HEK293T (cell line): ENCODE measurements at places on chromosomes 11 and 22.

DNA sequence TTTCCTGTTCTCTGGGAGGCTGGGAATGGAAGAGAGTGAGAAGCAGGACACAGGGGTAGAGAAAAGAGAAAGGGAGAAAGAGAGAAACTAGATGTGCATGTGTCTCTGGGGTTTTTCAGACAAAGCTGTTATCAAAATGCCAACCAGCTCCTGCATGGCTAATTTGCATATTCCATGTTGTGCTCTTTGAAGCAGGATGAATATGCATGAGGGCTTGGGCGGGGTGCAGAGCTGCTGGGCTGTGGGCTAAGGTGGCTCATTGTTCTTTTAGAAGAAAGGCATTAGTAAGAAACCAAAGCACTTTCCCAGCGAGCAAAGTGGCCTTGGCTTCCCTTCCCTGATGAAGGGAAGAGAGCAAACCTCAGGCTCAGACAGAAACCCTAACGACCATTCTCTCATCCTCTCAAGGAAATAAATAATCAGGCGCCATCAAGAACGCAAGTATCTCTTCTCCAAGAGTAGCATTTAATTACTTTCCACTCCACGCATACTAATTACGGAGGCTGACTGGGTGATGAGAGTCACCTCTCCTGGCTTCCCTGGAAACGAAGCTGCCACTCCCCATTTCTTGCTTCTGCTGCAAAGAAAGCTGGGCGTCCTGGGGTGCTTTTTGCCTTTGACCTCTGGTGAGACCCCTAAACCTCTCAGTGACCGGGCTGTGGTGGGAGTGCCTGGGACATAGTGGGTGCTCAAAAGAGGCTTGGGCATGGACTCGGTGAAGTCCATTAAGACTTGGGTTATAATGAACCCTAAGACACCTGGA, 54.2 kb downstream of the FEZ1 start:
- DNase-seq, result no peak

GRCh38 chr11:116615211-116615865, 157.4 kb downstream of the BUD13 start:
- DNase-seq, result no peak

DNA sequence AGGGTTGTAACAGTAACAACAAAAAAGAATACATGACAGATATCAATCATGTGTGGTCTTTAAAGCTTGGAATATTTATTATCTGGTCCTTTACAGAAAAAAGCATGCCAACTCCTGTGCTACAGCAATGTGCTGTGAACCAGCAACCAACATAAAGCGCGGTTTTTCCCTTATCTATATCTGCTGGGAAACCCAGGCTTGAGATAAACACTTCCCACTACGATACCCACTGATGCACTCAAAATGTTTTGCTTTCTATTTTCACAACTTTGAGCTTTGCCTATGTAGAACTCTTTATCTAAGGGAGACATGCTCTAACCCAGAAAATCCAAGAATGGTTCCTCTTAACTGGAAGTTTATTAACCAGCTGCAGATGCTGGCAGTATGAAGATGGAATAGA, 19.0 kb downstream of the ZBED5 start:
- no peak for DNase-seq

DNA sequence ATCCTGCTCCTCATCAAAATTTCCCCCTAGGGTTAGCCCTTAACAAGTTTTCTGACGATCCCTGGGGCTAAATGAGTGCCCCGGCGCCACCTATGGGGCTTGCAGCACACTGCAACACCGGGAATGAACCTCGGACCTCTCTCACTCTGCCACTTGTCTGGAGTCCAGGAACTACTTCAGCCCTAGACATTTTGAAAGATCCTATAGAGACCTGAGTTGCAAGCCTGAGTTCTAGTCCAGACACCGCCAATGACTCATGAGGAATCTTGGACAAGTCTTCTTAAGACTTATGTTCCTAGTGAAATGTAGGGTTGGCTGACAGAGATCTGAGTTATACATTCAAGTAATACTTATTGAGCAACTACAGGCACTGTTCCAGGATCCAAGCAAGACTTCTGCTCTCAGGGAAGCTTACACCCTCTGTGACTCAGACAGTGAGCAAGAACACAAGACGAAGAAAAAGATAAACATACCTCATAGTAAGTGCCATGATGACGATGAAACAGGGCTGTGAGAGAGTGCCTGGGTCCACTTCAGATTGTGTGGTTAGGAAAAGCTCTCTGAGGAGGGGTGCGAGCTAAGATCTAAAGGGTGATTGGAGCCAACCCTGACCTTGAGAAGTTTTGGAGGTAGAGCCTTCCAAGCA, 10.2 kb upstream of the STK33 start:
- DNase-seq, result peak; percentile 76

GRCh38 chr22:32880061-32880460, 78.6 kb downstream of the TIMP3 start:
- DNase-seq, result no peak

DNA sequence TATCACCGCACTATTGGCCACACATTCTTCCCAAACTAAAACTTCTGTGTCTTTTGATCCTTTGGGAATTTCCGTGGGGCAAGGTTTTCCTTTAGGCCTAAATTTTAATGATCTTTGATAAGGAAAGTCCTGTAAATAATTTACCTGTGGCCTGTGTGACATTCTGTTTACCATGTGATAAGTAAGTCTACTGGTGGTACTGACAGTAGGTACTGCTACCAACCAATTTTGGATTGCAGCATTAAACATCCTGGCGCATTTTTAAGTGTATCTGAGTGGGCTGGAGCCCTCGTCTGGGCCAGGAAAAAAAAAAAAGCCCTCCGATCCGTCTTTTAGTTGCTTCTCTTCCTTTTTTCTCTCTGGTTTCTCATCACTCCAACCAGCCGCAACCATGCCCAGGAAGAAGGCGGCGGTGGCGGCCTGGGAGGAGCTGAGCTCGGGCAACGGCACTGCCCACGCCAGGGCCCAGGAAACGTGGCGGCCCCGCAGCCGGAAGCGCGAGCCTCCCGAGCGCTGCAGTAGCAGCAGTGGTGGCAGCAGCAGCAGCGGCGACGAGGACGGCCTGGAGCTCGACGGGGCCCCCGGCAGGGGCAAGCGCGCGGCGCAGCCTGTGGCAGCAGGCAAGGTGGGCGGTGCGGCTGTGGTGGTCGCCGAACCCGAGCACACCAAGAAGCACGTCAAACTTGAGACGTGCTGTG, 33.6 kb downstream of the ASRGL1 start:
- no peak for DNase-seq

GRCh38 chr11:79834015-79834414, 393.2 kb upstream of the TENM4 start:
- DNase-seq, result no peak

GRCh38 chr11:58524232-58525036, 16.5 kb upstream of the OR5B21 start:
- peak; percentile 65 for DNase-seq

GRCh38 chr11:120612513-120613263, 101.1 kb downstream of the GRIK4 start:
- DNase-seq, result no peak

DNA sequence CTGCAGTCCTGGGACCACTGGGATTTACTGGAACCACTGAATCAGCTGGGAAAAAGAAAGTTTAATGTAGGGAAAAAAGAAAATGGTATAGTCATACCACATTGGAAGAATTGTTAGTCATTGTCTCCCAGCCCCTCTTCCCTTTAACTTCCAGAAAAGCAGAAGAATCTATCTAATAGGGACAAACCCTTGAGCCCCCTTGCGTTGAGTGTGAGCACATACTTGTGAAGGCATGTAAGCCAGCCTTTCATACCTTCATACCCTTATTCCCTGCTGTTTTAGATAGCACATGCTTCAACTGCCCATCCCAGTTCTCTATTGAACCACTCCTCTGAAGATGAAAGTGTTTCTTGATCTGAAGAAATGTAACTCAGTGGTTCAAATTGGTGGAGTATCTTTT, 6.6 kb downstream of the TREH start:
- no peak for DNase-seq

GRCh38 chr11:65538232-65538914, 13.5 kb downstream of the SCYL1 start:
- DNase-seq, result no peak

DNA sequence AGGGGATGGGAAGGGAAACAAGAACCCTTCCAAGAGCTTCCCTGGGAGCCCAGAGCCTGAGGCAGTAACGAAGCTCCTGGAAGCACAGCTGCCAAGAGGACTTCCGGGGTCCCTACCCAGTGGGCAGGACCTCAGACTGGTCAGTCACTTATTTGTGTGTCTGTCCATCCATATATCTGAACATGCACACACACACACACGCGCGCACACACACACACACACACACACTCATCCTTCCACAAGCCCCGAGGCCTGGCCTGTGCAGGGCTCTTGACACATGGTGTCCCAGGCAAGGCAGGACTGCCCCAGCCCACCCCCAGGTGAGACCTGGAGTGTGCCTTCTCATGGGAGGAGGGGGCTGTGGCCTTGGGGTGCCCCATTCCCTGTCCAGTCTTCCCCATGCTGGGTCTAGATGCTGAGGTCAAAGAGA, 44.9 kb downstream of the IGLL5 start:
- DNase-seq, result no peak

DNA sequence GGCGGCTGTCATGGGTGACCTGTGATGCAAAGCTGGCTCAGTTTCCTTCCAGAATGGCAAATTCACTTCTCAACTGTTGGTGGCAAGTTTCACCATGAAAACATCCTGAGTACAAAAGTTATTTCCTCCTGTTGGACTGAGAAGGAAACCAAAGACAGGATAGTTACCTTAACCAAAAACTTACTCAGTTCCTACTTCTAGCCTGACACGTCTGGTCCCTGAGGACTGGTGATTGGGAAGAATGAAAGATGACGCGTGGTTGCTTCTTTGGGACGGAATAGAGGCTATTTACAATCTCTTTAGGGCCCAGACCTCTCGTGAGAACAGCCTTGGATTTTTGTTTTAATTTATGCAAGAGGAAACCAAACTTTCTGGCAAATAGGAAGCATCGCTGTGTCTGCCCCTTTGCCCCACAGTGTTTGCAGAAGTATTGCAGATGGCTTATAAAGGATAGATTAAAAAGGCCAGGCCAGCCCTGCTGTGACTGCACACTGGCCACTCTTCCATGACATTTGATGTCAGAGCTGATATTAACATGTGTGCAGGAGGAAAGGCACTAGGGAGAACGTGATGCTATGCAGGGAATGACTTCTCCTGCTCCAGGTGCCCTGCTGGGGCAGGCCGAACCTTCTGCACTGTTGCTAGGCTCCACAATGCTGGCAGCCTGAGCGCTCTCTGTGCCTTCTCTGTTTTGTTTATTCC, 7.6 kb downstream of the VPS26B start:
- no peak for DNase-seq

DNA sequence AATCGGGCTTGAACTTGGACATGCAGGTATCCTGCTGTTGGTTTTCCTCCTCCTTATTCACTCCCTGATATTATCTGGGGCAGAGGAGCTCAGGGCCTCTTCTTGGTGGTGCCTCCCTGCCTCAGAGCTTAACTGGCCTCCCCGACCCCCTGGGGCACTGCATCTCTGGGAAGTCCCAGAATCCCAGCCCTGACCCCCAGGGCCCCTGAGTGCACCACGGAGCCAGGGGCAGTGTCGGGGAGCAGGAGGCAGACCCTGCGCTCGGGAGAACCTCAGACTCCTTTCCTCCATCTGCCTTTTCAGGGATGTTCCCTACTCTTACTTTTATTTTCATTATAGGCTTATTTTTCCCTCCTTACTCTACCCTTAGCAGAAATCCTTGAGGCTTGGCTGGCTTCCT, 537.0 kb downstream of the BRD1 start:
- DNase-seq, result no peak

GRCh38 chr11:72225411-72225951, 914 bp downstream of the INPPL1 start:
- no peak for DNase-seq

DNA sequence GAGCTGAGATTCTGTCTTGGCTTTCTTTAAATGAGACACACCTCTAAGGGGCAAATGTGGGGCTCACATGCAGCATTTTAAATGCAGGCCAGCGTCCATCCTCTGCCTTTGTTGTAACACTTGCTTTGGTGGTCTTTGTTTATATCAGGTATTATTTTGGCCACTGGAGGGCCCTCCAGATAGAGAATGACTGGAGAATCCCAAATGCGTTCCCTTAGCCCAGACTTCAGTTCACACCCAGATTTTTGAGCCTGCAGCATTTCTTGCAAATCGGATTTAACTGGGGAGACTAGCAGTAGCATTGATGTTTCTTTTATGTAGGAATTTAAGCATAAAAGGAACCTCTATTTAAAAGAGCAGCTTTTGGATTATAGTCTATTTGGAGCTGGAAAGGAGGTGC, 200.2 kb upstream of the SORL1-AS1 start:
- peak; percentile 26 for DNase-seq

GRCh38 chr11:39725081-39725480, 1734.4 kb downstream of the LRRC4C start:
- DNase-seq, result no peak

DNA sequence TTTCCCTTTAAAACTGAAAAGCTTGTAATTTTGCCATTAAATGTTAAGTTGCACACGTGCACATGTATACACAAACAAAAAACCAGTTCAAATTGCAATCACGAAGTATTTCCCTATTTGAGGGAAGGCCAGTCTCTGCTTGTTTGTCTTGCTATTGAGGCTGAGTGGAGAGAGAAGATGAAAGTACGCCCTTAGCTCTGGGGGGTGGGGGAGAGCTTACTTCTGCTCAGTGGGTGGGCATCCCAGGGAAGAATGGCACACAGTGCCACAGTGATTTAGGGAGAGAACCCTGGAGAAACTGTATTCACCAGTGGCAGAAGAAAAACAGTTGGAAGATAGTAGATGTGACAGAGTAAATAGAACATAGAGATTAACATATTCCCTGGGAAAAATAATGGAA, 8.7 kb downstream of the YAP1 start:
- peak; percentile 22 for DNase-seq

DNA sequence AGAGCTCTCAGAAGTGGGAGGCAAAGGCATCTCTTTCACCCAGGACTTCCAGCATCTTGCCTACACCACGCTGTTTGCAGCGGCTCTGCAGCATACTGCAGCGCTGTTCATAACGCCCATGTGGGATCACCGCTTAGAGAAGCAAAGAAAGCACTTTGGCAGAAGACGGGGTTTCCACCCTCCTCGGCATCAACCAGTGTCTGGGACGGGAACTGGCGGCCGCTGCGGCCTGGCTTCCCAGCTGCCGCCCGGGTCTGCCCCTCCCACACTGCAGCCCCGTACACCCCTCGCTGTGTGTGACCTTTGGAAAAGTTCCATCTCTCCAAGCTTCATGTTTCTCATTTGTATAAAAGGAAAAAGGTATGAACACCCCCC, 545 bp upstream of the TIRAP start:
- DNase-seq, result peak; percentile 48

DNA sequence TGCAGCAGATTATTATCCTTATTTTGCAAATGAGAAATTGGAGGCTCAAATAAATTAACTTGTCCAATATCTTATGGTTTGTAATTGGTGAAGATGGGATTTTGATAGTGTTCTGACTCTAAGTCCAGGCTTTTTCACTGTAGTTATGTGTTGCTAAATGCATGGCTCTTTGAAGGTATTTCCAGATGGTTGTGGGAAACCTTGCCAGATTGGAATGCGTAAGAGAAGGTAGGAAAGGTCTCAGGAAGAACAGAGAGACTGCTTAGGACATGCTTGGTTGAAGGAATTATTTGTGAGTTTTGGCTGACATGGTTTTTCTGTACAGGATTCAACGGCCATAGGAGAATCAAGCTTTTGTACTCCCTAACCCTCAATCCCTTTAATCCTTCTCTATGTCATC, 108.6 kb downstream of the STIM1 start:
- no peak for DNase-seq
